Putamen (tissue), 1 donor: ENCODE measurements at places on chromosomes 7 and 10.
A peak's percentile ranks its signal among the peaks of the same experiment; 100 is the strongest.

GRCh38 chr7:133958822-133959221 is 168.3 kb upstream of the LRGUK start:
- no peak for DNase-seq

- no peak for DNase-seq
Measured at GRCh38 chr7:964401-965231, 10.1 kb upstream of the ADAP1 start.

GRCh38 chr10:79264942-79265341 is 82.3 kb upstream of the PPIF start:
- no peak for DNase-seq

- DNase-seq: no peak
Measured at GRCh38 chr7:114819616-114820362, 102.1 kb upstream of the MDFIC start.

- DNase-seq: no peak
Measured at GRCh38 chr7:47371317-47371716, 210.6 kb downstream of the TNS3 start.

GRCh38 chr10:121510201-121510771 is 88.0 kb downstream of the FGFR2 start:
- no peak for DNase-seq

- DNase-seq: no peak
Measured at GRCh38 chr10:49457686-49458085, 61.8 kb upstream of the DRGX start.

- no peak for DNase-seq
Measured at GRCh38 chr7:69696686-69697685, 98.7 kb downstream of the AUTS2 start.

DNA sequence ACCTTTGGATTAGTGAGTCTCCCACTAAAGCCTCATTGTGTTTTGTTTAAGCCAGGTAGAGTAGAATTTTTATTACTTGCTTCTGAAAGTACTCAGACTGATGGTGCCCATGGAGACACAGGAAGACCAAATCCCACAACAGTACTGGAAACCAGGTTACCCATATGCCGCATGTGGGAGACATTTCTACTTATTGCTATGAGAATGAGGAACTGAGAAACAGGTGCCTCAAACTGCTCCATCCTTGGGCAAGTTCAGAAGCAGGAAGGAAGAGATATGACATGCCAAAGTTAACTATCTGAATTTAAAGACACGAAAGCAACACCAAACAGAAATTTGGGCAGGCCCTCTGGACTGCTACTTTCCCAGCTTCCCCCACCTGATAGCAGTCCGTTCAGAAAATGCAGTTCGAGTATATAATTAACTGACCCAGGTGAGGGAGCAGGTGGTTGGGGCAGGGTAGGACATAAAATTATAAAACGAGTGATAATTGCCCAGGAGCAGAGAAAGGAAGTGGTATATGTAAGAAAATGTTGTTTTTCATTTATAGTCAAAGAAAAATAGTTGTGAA is 382.3 kb upstream of the MTPN start:
- no peak for DNase-seq

- DNase-seq: no peak
Measured at GRCh38 chr7:45525057-45525456, 49.1 kb upstream of the ADCY1 start.

DNA sequence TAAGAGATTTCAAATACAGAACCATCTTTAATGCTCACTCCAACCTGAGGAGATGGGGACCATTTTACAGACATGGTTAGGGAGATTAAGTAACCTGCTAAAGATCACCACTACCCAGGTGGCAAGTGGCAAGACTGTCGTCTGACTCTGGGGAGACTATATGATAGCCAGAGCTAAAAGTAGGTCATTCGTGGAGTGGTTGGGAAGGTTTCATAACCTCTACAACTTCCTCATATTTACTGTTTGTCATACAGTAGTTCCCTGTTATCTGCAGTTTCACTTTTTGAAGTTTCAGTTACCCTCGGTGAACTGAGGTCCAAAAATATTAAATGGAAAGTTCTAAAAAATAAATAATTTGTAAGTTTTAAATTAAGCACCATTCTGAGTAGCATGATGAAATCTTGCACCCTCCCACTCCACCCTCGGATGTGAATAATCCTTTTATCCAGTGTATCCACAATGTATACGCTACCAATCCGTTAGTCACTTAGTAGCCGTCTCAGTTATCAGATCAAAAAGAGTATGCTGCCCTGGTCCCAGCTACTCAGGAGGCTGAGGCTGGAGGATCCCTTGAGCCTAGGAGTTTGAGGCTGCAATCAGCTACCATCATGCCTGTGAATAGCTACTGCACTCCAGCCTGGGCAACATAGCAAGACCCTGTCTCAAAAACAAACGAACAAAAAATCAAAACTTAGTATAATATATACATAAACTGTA is 14.9 kb upstream of the LGI1 start:
- no peak for DNase-seq

DNA sequence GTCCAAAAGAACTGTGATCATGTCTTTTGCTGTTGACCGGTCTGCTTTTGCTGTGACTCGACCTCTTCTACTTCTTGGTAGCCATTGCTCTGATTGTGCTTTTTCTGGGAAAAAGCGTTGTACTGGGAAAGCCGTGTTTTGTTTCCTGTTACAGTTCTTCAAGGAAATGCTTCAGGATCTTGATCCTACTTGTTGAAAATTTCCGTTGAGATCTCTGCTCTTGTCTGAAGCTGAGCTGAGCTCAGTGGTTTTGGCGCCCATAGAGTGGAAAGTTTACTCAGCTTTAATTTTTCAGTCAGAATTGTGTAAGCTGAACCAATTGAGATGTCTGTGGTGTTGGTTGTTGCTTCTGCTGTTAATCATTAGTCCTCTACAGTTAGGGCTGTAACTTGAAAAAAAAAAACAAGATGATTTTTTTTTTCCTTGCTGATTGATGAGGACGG is 302.2 kb downstream of the CCDC3 start:
- DNase-seq: no peak

GRCh38 chr10:79399223-79399831 is 46.1 kb downstream of the ZCCHC24 start:
- DNase-seq: peak; percentile 78

- DNase-seq: no peak
Measured at GRCh38 chr7:89695241-89695640, 459.0 kb upstream of the STEAP1 start.

- DNase-seq: no peak
Measured at GRCh38 chr7:136303162-136303561, 326.0 kb upstream of the MTPN start.

GRCh38 chr10:99433378-99434020 is 3.1 kb upstream of the GOT1 start:
- DNase-seq: no peak

- DNase-seq: no peak
Measured at GRCh38 chr7:74604326-74605020, 53.0 kb upstream of the GTF2I start.

GRCh38 chr10:75596930-75597620 is 165.7 kb downstream of the LRMDA start:
- no peak for DNase-seq

DNA sequence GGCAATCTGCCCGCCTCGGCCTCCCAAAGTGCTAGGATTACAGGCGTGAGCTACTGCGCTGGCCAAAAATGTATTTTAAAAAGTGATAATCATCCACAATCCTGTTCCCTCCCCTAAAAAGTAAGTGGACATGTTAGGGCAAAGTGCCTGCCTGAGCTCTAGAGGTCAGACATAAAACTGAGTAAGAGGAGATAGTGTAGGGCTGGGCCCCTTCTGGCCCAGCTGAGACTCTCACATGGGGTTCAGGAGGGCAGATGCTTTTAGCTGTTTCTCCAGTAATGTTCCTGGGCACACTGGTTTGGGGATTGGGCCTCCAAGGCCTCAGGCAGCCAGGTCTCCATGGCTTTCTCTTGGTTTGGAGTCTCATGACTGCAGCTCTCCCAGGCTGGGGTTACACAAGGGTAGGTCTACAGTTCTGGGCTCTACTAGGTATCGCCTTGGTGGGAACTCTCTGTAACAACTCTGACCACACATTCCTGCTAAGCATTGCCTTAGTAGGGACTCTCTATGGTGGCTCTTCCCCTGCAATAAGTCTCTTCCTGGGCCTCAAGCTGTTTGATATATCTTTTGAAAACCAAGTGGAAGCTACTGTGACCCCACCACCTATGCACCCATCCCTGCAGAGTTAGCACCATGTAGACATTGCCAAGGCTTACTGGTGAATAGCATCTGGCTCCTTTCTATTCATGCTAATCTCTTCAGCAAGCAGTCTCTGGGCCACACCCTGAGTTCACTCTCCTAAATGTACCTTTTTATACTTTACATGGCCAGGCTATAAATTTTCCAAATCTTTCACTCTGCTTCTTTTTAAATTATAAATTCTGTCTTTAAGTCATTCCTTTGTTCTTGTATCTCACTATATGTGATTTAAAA is 6.9 kb upstream of the NUDCD3 start:
- no peak for DNase-seq

GRCh38 chr10:90859321-90859751 is 1.5 kb upstream of the HTR7 start:
- DNase-seq: no peak

GRCh38 chr7:15813448-15813847 is 127.0 kb upstream of the MEOX2 start:
- no peak for DNase-seq

- DNase-seq: no peak
Measured at GRCh38 chr10:17181751-17182150, 19.7 kb downstream of the TRDMT1 start.

DNA sequence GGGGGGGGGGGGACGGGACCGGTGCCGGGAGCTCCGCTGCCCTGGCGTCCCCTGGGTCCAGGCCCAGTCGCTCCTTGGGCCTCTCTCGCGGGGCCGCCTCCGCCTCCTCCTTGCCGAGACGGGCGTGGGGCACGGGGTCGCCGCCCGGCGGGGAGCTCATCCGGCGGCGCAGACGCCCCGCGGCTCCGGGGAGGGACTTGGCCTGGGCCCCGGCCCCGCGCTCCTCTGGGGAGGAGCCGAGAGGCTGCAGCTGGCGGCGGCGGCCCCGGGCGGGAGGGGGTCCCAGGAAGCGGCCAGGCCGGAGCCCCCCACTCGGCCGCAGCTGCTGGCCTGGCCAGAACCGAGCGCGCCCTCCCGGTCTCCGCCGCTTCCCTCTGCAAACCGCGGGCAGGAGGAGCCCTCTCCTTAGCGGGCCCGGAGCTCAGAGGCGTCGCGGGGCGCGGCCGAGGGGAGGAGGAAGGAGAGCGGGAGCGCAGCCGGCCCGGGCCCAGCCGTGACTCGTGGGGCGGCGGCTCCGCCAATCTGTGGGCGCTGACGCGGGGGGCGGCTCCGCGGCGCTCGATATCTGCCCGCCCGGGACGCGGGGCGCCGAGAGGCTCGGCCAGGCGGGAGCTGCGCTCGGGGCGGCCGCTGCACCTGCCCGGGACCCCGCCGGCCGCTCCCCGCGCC is at the start of gene FAM20C:
Gene FAM20C (plus strand): TSS at position 591 of the 669 bp plus-strand sequence. CDS start 629 bp downstream, outside the sequence.
- DNase-seq: peak; percentile 91

- no peak for DNase-seq
Measured at GRCh38 chr7:31101544-31101943, 49.4 kb downstream of the ADCYAP1R1 start.

GRCh38 chr7:126362746-126363145 is 890.0 kb downstream of the GRM8 start:
- DNase-seq: no peak
